ENCODE measurements at places on chromosomes 6 and 20. TPM values are rescaled to one million over a fixed set of nuclear protein-coding genes. Genes with fewer than 3 reads are reported as not detected.
A peak's percentile ranks its signal among the peaks of the same experiment; 100 is the strongest.

DNA sequence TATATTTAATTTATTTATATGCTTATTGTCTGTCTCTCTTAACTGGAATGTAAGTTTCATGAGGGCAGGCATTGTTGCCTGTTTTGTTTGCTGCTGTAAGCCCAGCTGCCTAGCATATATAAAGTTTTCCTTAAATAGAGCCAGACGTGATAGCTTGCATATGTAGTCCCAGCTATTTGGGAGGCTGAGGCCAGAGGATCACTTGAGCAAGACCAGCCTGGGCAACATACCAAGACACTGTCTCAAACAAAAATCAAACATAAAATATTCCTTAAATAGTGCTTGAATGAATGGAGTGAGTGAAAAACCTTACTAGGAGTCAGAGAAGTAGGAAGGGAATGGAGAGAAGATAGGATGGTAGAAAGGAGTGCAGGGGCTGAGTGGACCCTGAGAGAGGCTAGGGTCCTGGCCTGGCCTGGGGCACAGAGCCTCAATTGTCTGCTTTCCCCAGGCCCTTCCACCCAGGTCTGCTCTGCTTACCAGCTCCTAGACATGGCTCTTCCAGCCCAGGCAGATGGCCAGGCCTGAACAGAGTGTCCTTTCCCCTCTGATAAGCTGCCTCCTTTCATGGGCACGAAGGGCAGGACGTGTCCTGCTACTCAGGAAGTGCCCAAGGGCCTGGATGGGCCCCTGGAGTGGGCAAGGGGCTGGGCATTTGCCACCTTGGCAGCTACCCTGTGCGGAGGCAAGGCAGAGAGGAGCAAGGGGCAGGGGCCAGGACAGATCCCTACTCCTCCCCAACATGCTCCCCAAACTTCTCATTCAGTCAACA, 17.7 kb upstream of the BAK1 start:
- DNase-seq = no peak
- H3K36me3 ChIP-seq = no peaks in the 10 kb centered on the region
- peak overlapping the region; percentile 42 for H3K27ac ChIP-seq
- no peak overlapping the region for H3K4me3 ChIP-seq
- H3K27me3 ChIP-seq = no peaks in the 10 kb centered on the region
- H3K4me1 ChIP-seq = peaks cover 11% of the 10 kb centered on the region

DNA sequence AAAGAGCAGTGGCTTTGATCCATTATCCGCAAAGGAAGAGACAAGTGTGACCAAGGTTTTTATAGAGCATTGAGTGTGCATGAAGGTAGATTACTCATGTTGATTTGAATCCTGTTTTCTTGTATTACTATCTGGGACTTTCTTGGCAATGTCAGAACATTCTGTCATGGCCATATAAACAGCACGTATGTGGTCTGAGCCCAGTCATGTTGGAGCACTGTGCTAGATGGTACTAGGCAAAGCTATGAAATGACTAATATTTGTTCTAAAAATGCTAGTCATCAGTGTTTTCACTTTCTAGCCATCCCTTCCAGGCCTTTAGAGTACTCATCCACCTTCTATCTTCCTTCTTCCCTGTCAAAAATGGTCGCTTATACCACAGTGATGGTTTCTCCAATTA, 278.6 kb upstream of the FLRT3 start:
- no peak overlapping the region for H3K27ac ChIP-seq
- no peak overlapping the region for H3K4me3 ChIP-seq
- H3K4me1 ChIP-seq = no peaks in the 10 kb centered on the region
- no peaks in the 10 kb centered on the region for H3K27me3 ChIP-seq

DNA sequence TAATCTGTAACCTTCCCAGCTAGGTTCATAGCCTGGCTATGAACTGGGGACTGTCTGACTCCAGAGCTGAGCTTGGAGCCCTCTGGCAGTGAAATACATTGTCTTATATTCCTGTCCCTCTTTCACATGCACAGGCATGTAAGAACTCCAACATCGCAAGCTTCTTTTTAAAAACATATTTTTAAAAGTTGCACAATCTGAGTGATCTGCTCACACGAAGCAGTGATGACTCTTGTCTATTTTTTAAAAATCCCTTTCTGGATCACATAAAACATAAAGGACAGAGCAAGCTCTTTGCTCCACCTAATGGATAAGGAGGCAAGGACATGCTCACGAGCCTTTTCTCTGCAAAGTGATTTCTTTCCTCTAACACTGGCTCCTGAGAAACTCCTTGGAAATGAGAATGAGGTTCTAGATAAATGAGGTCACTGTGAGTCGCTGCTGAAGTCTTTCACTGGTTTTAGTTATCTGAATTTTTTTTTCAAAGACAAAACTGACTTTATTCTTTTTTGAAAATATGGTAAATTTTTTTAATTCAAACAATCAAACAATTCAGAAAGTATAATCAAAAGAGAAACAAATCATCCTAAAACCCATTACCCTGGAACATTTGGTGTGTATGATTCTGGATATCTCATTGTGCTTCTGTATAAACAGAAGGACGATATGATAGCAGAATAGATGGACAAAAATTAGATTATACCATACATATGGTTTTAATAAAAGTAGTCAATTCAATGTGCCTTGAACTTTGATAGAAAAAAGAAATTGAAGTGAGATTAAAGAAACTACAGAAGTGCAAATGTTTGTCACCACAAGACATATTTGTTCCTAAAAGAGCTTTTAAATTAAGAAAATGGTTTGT, 30.8 kb downstream of the IL20RA start:
- no peaks in the 10 kb centered on the region for H3K4me1 ChIP-seq
- DNase-seq = no peak
- H3K36me3 ChIP-seq = no peaks in the 10 kb centered on the region

GRCh38 chr6:140571145-140571544, 1196.7 kb upstream of the CITED2 start:
- no peak overlapping the region for H3K27ac ChIP-seq
- no peaks in the 10 kb centered on the region for H3K27me3 ChIP-seq
- no peaks in the 10 kb centered on the region for H3K4me1 ChIP-seq
- DNase-seq = no peak

GRCh38 chr6:136137008-136137692, 113.0 kb downstream of the MTFR2 start:
- H3K4me3 ChIP-seq = no peak overlapping the region
- no peak overlapping the region for H3K27ac ChIP-seq
- no peaks in the 10 kb centered on the region for H3K27me3 ChIP-seq
- no peaks in the 10 kb centered on the region for H3K36me3 ChIP-seq
- DNase-seq = no peak
- no peaks in the 10 kb centered on the region for H3K4me1 ChIP-seq

- H3K4me1 ChIP-seq = no peaks in the 10 kb centered on the region
- no peaks in the 10 kb centered on the region for H3K27me3 ChIP-seq
- no peak for DNase-seq
These were observed 423.2 kb downstream of the PREX1 start for GRCh38 chr20:48404598-48404997.

DNA sequence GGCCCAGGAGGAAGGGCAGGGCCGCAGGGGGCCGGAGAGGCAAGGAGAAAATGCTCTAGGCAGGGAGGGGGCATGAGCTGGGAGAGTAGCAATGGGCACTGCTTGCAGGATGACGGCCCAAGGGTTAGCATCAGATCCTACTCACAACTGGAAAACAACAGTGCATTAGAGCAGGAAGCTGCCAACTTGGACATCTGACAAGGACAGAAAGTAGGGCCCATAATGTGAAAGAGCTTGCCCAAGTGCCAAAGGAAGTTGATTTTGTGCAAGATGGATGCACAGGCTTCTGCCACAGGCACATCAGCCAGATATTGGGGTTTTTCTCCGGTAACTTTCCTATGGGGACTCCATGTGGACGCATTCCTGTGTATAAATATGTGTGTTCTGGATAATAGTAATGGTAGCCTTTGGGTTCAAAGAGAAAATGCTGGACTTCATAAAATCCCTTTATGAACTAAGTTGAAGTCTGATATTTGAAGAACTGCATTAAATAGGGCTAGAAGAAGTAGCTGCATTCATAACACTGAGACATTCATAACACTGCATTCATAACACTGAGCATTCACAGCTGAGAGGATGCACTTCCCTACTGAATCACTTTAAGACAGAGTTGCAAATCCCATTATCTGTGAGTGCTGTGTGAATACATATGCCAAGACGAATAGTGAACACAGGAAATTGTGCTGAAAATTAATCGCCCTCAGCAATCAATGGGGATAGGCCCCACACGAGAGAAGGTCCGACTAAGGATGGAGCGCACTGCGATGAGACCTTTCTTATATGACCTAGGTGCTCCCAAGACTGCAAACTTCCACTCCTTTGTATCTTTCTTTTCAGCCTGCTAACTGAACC, 235.6 kb upstream of the PRDM1 start:
- peaks cover 4% of the 10 kb centered on the region for H3K4me1 ChIP-seq
- DNase-seq = peak; percentile 25
- H3K27ac ChIP-seq = no peak overlapping the region
- no peaks in the 10 kb centered on the region for H3K36me3 ChIP-seq

- no peaks in the 10 kb centered on the region for H3K27me3 ChIP-seq
- H3K36me3 ChIP-seq = no peaks in the 10 kb centered on the region
- peak overlapping the region; percentile 30 for H3K27ac ChIP-seq
- no peak for DNase-seq
- H3K4me1 ChIP-seq = peaks cover 5% of the 10 kb centered on the region
These were observed 97.8 kb upstream of the PMEPA1 start for GRCh38 chr20:57807401-57808263.

GRCh38 chr6:31681135-31681671, 336 bp upstream of the LY6G5C start:
- H3K36me3 ChIP-seq = no peaks in the 10 kb centered on the region
- H3K27me3 ChIP-seq = no peaks in the 10 kb centered on the region
- H3K4me3 ChIP-seq = peak overlapping the region; percentile 60

GRCh38 chr6:154613137-154613676, 102.7 kb upstream of the CNKSR3 start:
- H3K36me3 ChIP-seq = no peaks in the 10 kb centered on the region
- H3K27ac ChIP-seq = no peak overlapping the region
- no peaks in the 10 kb centered on the region for H3K4me1 ChIP-seq
- H3K4me3 ChIP-seq = no peak overlapping the region
- no peak for DNase-seq

DNA sequence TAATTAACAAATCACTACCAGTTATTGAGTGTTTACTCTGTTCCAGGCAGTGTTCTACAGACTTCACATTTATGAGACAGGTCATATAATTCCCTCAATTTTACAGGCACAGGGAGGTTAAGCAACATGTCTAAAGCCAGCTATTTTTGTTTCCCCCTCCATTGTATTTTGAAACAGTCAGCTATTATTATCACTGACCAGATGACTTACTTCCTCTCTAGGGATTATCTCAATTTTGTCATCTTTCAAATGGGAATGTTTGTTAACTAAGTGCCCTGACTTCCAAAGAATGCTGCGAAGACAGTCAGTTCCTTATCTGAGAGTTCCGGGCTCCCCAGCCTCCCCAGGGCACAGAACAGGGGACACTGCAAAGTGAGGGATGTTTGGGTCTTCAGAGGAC, 5.6 kb upstream of the CNPY3 start:
- H3K4me3 ChIP-seq = no peak overlapping the region
- H3K4me1 ChIP-seq = peaks cover 8% of the 10 kb centered on the region
- DNase-seq = no peak

DNA sequence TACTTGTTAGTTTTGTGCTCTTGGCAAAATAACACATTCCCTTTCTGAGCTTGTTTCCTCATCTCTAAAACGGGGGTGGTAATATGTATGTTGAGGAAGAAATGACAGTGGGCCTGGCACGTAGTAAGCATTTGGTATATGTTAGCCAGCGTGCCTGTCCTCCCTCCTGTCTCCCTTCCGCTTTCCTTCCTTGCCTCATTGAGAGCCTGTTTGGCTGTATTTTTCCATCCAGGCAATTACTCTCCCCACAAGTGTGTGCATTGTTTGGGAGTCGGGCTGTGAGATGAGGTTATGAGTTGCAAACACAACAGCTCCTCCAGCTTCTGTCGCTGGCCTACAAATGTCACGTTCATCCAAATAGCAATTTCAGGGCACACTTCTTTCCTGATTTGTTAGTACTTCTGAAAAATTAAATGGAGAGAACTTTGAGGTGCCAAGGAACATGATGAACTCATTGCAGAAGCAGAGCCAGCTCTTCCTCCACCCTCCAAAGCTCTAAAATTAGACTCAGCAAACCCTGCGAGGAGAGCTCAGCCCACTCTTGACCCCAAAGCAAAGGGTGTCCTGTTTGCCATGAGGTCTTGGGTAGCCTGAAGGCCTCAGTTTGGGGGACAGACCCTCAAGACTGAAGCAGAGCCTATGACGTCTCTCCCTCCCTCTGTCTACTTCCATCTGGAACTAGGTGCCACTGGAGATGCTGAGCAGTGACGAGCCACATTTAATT, 50.7 kb upstream of the TOX2 start:
- DNase-seq = no peak
- no peaks in the 10 kb centered on the region for H3K36me3 ChIP-seq
- peak overlapping the region; percentile 16 for H3K27ac ChIP-seq
- no peak overlapping the region for H3K4me3 ChIP-seq
- H3K27me3 ChIP-seq = no peaks in the 10 kb centered on the region
- peaks cover 4% of the 10 kb centered on the region for H3K4me1 ChIP-seq

DNA sequence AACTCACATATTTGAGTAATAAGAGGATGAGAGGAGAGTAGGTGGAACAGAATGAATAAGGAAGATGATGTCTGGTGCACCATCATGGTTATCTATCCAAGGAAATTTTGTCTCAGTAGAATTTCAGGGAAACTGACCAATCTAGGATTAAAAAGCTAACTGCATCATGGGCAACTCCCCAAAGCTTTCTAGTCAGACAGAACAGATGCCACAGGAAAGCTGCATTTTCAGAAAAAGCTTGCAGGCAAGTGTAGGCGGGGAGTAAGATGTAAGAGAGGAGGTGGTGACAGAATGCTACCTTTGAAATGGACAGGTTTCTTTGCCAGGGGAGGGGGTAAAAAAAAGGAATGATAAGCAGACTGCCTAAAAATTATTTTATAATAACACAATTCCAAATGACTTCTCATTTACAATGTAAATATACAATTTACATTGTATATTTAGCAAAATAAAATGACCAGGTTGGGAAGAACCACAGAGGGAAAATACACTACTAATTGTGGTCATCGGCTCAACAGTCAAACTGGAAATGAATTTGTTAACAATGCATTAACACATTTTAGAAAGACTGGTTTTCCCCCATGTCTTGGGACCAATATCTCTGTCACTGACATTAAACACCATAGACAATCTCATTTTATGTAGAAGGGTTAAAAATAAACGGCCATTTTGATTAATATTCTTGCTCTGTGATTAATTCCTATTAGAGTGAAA, 15.1 kb downstream of the NHSL1 start:
- H3K36me3 ChIP-seq = no peaks in the 10 kb centered on the region
- H3K27ac ChIP-seq = no peak overlapping the region
- no peak for DNase-seq
- no peaks in the 10 kb centered on the region for H3K27me3 ChIP-seq

GRCh38 chr6:139313784-139314545, 22.2 kb upstream of the TXLNB start:
- H3K27ac ChIP-seq = no peak overlapping the region
- no peak for DNase-seq
- H3K27me3 ChIP-seq = no peaks in the 10 kb centered on the region

Gene MUC22
- total RNA-seq = not detected

Gene CD109
- total RNA-seq = 22.2 TPM

Gene MCHR2
- not detected for total RNA-seq

Gene RIPOR2
- total RNA-seq = 67.1 TPM

Gene BEND3
- 5.8 TPM for total RNA-seq

Gene CRISP2
- not detected for total RNA-seq

Gene CDC5L
- total RNA-seq = 5.4 TPM

Gene NKAPL
- total RNA-seq = 1.3 TPM

Gene SLPI
- total RNA-seq = 1,806 TPM
